ENCODE measurements at places on chromosomes 5 and 9. TPM values are rescaled to one million over a fixed set of nuclear protein-coding genes. Genes with fewer than 3 reads are reported as not detected.

The TXNDC8 gene
- not detected for total RNA-seq

The OR1J2 gene
- not detected for total RNA-seq

The CNTFR gene
- not detected for total RNA-seq

- DNase-seq = peak; percentile 55
Observed at GRCh38 chr5:32076699-32077695, 97.1 kb downstream of the GOLPH3 start.

- DNase-seq = no peak
Observed at GRCh38 chr9:79985264-79985663, 413.5 kb downstream of the TLE4 start.

GRCh38 chr9:3827175-3827574, 301.4 kb upstream of the RFX3 start:
- no peak for DNase-seq
